ENCODE measurements at places on chromosomes 16 and 17.

GRCh38 chr17:19357351-19357750, 5.2 kb downstream of the B9D1 start:
- no peak for DNase-seq

DNA sequence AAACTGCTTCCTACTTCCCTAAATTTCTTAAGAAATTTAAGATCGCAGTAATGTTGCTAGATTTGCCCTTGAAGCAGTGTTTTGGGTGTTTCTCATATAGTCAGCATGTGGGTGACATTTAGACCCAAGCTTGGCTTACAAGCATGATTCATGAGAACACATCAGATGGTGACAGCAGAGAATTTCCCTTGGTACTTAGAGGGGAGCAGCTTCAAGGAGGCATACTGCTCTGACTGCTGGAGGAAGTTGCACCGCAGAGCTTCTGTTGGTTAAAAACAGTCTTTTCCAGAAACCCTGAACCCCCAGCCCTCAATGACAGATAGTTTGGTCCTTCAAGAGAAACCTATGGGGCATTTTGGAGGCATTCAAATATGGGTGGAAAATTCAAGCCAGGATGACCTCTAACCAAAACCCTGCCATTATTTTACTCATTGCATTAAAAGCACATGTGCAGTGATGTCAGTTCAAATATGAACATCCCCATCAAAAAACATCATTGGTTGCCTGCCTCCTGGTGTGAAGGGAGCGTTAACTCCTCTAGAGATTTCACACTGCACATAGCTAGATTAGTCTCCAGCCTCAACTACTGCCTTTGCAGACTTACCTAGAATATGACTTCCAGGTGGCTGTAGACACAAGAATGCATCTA, 201.5 kb upstream of the CACNG5 start:
- no peak for DNase-seq

DNA sequence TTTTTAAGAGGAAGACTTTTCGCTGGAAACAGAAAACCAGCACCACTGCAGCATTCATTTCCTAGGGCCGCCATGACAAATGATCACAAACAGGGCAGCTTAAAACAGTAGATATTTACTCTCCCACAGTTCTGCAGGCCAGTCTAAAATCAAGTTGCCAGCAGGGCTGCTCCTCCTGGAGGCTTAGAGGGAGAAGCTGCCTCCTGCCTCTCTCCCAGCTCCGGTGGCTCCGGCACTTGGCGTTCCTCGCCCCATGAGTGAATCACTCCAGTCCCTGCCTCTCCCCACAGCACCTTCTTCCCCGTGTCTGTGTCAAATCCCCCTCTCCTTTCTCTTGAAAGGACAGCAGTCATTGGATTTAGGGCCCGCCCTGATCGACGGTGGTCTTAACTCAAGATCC, 72.1 kb downstream of the SOCS1 start:
- no peak for DNase-seq

- DNase-seq = no peak
These were observed 50.3 kb downstream of the GNAO1 start for GRCh38 chr16:56241596-56241995.

GRCh38 chr16:81568749-81569087, 124.1 kb downstream of the CMIP start:
- DNase-seq = no peak

DNA sequence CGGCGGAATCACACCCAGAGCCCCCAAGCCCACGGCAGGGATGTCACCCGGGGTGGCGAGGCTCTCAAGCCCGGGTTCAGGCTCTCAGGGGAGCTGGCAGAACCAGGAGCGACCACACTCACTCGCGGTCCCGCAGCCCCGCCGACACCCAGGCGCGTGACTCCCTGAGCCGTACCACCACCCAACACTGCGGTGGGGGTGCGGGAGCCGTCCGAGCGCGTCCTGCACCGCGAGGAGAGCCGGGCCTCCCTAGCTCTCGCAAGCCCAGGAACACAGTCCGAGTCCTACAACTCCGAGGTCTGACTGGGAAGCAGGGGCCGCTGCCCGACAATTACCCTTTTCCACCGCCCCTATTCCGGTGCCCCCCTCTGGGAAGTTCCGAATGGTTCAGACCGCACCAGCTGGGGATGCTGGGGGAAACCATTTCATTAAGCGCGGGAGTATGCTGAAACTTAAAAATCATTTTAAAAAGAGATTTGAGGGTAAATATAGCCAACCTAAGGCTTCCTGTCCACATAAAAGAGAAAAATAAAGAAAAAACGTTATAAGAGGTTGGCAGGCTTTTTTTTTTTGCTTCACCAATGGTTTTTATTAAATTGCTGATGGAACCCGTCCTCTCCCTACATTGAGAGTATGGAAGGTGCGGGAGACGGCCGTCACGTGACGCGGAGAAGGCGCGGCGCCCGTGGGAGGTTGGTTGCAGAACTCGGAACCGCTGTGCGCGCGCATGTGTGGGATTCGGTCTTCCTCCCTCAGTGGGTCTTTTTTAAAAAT, at the start of gene FLCN:
Gene FLCN (minus strand): TSS at position 143 of the 774 bp plus-strand sequence. CDS start 9,031 bp downstream, outside the sequence.
- DNase-seq = peak; percentile 95

DNA sequence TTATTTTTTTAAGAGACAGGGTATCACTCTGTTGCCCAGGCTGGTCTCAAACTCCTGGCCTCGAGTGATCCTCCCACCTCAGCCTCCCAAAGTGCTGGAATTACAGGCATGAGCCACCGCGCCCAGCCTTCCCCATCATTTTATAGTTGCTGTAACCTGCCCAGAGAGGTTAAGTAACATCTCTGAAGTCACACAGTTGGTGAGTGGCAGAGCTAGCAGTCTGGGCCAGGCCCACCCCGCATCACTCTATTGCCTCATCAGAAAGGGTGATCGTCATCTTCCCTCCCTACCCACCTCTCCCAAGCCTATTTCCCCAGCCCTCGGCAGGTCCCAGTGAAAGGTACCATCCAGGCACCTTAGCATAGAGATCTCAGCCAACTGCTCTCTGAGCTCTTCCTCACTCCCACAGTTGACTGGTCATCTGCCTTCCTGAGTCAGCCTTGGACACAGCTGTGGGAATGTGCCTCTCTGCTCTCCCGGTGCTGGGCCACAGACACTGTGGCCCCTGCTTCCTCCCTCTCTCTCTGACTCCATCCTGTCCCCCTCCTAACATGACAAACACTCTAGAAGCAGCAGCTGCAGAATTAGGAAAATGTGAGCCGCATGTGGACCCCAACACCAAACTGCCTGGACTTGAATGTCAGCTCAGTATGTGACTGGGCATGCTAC, 57.1 kb downstream of the SCNN1B start:
- DNase-seq = peak; percentile 6

DNA sequence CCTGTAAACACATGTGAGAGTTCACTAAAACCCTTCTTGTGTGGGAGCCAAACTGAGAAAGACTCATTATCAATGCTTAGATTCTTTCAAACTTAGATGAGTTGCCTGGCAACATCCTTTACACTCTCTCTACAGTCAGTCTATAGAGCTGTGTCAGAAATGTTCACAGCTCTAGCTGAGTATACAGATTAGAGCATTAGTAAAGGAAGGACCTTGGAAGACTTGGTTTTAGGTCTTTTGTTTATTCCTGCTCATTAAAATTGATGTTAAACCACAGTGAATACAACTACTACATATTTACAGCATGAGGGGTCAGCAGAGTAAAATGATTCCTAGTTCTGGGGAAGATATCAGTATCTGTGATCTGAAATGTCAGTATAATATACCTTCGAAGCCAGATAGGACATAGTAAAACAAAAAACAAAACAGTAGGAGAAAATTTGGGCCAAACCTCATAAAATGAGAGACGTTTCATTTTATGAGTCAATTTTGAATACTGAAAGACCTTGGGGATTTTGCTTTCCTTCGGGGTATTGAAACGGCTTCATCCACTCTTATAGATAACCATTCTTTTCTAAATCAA, 186.0 kb downstream of the TANC2 start:
- DNase-seq = peak; percentile 69

DNA sequence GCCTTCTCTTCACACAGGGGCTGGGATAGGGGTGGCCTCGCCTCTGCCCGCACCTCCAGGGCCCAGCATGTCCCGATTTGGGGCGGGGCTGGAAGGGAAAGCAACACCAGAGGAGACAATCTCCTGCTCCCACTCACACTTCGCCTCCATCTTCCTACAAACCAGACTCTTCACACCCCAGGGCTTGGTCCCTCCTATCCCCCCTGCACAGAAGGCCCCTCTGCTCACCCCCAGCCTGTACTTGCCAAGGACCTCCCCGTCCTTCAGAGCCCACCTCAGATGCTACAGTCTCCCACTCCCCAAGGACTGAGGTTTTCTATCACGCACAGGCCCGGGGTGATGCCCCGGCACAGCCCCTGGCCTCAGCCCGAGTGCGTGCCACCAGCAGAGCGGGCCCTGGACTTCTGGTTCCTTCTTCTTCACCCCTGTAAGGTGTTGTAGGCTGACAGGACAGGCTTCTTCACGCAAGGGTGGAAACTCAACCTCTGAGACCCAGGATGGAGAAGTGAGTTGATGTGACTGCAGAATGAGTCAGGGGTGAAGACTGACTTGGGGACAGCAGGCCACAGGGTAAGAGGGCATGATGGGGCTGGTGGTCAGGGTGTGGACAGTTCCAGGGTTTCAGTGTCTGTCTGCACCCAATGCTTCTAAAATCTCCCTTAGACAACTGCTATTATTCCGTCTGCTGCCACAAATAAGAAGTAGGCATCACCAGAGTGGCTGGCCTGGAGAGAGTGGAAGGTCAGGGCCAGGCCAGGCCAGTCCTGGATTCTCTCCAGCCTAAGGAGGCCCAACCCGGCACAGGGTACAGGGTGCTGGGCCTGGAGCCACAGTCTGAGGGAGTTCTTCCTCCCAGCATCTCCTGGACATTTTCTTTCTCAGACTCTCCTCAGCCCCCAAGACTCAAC, 2.5 kb downstream of the ITGAE start:
- DNase-seq = no peak

- DNase-seq = peak; percentile 39
These were observed 1.1 kb downstream of the ACSF2 start for GRCh38 chr17:50426814-50427787.

- DNase-seq = no peak
These were observed 8.6 kb upstream of the METTL9 start for GRCh38 chr16:21590796-21591195.

GRCh38 chr17:69367298-69367697, 40.4 kb upstream of the ABCA5 start:
- no peak for DNase-seq

DNA sequence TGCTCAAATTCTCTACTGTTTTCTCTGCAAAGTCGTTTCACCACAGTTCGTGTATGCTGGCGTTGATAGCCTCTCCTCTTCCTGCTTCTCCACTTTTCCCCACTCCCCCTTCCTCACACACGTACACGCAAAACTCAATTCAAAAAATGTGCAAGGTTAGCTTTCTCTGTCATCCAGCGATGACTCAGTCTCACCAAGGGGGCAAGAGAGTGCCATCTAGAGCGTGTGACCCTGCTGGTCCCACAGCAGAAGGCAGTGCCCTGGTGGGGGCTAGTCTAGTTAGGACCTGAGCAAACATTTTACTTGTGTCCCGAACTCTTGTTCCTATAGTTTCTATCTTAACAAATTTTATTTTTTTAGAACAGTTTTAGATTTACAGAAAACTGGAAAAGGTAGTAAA, 121.2 kb upstream of the CHMP6 start:
- DNase-seq = no peak

DNA sequence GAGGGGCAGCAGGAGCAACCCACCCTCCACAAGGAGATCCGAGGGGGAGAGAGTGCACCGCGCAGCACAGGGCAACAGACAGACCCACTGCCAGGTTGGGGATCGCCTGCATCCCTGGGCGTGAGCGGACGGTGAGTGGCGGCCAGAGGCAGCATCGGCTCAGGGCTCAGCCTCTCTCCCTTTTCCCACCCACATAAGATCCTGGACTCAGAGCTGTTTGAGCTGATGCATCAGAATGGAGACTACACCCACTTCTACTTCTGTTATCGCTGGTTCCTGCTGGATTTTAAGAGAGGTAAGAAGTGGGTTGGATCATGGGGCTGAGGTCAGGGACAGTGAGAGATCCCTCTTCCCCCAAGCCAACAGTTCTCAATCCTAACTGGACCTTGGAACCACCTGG, 23.2 kb downstream of the MNT start:
- DNase-seq = no peak

GRCh38 chr16:79899316-79899715, 298.8 kb upstream of the MAF start:
- DNase-seq = no peak

GRCh38 chr16:24577167-24577566, 37.8 kb downstream of the RBBP6 start:
- DNase-seq = no peak

GRCh38 chr17:28861393-28862203, 6.8 kb downstream of the ERAL1 start:
- no peak for DNase-seq

- peak; percentile 31 for DNase-seq
These were observed 32.3 kb upstream of the CAPN15 start for GRCh38 chr16:495127-495748.

DNA sequence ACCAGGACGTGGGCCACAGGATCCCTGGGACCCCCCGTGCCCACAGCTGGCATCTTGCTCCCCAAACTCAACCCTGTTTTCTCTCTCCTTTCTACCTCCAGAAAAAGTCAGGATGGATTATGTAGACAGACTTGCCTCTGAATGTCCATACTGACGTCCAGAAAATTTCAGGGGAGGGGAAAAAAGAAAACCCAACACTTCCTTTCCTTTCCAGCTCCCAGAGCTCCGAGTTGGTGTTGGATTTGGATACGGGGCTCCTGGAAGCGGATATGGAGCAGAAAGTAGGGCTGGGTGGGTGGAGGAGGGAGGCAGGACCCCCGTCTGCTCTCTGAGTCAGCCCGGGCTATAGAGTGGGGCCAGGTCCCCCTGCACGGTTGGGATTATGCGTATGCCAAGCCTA, 70.2 kb downstream of the MRM3 start:
- peak; percentile 53 for DNase-seq

DNA sequence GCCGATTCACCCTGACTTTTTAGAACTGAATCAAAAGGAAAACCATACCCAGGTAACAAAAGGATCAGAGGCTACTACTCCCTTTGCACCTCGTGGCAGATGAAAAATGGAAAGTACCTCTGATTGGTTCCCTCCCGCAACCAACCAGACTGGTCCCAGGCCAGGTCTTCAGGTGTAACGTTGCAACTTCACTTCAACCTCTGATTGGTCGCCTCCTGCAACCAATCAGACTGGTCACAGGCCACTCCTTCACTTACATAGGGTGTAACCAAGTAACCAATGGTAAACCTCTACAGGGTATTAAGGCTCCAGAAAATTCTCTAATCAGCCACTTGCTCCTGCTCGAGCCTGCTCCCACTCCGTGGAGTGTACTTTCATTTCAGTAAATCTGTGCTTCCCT, 89.4 kb downstream of the ADCY9 start:
- no peak for DNase-seq

DNA sequence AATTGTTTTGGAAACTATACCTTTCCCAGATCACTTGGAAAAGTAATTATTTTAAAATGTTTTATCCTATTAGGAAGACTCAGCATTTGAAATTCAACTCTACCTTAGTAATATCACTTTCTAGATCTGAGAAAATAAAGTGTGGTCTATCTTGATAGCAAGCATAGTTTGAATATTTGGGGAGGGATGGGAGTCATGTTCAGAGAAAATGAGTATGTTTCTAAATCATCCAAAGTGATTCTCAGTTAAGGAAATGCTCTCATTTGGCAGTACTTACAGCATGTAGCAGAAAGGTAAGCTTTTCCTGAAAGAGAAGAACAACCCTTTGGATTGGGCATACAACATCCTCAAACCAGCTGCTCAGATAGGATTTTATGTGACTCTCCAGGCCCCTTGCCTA, 6.9 kb downstream of the C17orf75 start:
- DNase-seq = no peak

- no peak for DNase-seq
These were observed 868.8 kb downstream of the CDH11 start for GRCh38 chr16:64253096-64253495.
